ENCODE measurements at places on chromosomes 3 and 15. TPM values are rescaled to one million over a fixed set of nuclear protein-coding genes. Genes with fewer than 3 reads are reported as not detected.

DNA sequence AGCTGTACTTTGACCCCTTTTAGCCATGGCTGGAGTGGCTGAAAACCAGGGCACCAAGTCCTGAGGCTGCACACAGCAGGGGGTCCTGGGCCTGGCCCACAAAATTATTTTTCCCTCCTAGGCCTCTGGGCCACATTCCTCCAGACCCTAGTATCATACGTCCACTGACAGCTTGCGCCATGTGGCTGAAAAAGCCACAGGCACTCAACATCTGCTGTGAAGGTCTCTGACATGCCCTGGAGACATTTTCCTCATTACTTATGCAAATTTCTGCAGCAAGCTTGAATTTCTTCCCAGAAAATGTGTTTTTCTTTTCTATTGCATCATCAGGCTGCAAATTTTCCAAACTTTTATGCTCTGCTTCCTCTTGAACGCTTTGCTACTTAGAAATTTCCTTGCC, 239.0 kb downstream of the SQOR start:
- DNase-seq: no peak

DNA sequence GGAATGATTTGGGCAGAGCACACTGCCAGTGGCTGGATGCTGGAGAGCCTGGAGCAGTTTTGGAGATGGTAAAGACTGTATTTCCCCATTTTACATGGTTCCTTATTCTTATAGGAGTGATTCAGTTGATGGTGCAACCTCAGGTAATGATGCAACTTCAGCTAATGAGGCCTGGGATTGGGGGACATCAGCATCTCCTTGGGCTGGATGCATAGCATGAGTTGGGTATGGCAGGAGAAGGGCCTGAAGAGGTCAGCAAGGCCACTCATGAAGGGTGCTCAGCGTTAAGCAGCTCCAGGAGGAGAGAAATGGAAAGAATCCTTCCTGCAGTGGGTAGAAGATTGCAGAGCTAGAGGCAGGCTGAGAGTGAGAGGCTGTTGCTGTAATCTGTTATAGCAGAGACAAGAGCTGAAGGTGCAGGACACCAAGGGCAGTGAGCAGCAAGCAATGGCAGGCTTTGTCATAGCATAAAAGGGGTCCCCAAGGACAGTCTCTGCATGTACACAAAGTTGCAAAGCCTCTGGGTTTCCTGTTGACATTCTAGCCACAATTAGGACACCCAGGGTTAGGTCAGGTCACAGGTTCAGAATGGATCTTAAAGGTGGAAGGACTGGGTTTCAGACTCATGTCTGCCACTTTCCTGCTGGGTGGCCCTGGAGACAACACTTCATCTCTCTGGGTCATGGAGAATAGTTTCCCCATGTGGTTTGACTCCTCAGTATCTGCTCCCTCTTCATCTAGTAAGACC, 29.5 kb upstream of the SNRK start:
- no peak for DNase-seq

DNA sequence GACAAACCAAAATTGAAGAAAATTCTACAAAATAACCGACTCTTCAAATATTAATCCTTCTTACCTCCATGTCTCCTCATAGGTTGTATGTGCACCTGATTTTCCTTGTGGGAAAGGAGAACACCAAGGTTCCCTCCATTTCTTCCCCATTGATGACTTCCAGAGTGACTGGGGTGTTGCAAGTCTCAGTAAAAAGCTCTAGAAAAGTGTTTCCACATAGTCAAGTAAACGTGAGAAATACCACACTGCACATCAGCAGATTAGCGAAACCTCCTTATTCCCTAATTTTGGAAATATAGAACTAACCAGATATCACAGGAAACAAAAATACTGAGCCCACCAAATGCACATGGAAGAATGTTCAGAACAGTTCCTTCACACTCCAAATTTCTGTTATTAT, 4.9 kb upstream of the RPN1 start:
- DNase-seq: no peak

DNA sequence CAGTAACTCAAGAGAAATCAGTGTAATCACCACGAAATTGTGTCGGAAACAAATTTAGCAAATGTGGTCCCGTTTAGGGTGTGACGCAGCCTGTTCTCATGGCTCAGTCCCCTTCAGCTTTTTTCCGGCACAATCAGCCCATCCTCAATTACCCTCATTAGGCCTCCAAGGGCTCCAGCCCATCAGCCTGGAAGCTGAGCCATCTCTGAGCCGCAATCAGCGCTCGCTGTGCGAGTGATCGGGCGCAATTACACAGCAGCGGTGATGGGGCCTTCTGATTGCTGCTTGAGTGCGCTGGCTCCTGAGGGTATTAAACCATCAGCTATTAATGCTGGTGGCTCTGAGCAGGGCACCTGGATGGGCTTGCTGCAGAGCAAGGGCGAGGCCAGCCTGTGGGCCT, 55.6 kb downstream of the PLXNA1 start:
- DNase-seq: no peak

DNA sequence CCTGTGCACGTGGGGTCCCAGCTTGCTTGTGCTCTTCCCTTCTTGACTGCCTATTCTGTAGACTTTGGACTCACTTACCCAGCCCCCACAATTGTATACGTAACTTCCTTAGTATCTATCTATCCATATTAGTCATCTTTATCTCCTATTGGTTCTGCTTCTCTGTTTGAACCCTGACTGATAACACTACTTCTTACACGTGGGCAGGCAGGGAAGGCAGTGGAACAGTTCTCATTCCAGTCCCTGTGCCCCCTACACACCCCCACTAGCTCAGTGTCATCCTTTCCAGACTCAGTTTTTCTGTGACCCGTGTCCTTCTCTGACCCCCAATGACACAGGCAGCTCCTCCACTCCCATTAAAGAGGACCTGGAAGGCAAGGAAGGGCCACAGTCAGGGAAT, 74.2 kb upstream of the FBN1 start:
- DNase-seq: no peak

GRCh38 chr3:143832433-143832832, 15.8 kb downstream of the SLC9A9 start:
- DNase-seq: peak; percentile 65

DNA sequence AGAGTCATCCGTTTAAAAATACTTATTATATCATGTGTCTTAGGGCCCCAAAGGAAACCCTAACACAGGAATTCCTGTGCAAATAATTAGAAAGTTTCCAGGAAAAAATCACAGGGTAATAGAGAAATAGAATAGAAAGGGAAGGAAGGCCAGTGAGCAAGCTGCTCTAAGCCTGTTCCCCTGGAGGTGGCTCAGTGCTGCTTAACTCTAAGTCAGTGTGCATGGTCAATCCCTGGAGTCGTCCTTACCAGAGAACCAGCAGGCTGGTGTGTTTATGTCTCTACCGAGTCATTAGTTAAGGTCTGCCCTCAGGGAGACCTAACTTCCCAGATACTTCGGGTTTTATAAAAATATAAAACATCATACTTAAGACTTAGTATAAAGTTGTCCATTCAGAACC, 21.0 kb upstream of the MCF2L2 start:
- DNase-seq: no peak

GRCh38 chr3:114207768-114208167, 28.9 kb upstream of the DRD3 start:
- no peak for DNase-seq

- DNase-seq: no peak
These were observed 75.9 kb downstream of the CYP19A1 start for GRCh38 chr15:51262463-51262862.

DNA sequence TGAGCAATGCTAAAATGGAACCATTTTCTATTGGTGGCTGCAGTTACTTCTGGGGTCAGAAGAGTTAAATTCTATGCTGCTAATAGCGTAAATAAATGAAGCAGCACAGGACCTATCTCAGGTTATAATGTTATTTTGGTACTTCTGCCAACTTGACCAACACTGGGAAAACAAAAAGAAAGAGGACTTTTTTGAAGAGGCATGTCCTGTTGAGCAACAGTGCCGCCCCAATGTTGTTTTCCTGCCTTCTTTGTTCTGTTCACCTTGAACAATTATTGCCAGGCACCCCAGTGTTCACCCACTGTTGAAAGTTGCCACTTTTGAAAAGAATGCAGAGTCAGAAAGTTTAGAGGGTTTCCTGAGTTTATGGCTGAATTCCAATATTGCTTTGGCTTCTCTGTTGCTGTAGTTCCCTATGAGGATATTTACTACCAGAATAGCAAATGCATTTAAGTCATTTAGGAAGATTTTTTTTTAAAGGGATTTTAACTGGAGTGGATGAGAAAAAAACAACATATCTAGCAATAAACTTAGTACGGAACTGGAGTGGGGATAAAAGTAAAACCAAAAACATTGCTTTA, 679.0 kb upstream of the DPPA4 start:
- DNase-seq: no peak

- DNase-seq: no peak
These were observed 31.0 kb downstream of the CPA3 start for GRCh38 chr3:148896062-148896461.

DNA sequence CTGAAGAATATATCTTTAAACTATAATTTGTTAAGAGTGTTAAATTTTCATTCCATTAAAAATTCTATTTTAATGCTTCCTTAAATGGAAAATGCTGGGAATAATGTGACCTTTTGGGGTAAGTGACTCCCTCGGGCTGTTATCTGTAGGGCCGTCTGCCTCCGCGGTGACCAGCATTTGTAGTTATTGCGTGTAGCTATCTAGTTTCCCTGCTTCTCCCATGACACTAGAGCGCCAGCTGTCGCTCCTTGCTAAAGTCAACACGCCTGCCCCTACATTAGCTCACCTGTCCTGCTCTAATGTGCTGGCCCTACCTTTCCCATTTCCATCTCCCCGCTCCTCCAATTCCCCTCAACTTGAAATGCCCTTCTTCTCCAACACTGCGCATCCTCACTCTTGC, 12.4 kb upstream of the CHRM5 start:
- DNase-seq: no peak

- DNase-seq: no peak
These were observed 90.4 kb downstream of the ATG7 start for GRCh38 chr3:11362600-11362999.

GRCh38 chr3:72310419-72311380, 525.8 kb upstream of the PROK2 start:
- DNase-seq: no peak

- DNase-seq: no peak
These were observed 312.5 kb downstream of the SHQ1 start for GRCh38 chr3:72535772-72536171.

- DNase-seq: no peak
These were observed 293.5 kb upstream of the SUCLG2 start for GRCh38 chr3:67947808-67948508.

GRCh38 chr15:29743475-29743874, 78.8 kb downstream of the TJP1 start:
- no peak for DNase-seq

- no peak for DNase-seq
These were observed 299.6 kb upstream of the C2CD4B start for GRCh38 chr15:62464705-62465104.

GRCh38 chr3:2656806-2657777, 453.1 kb downstream of the IL5RA start:
- DNase-seq: no peak

DNA sequence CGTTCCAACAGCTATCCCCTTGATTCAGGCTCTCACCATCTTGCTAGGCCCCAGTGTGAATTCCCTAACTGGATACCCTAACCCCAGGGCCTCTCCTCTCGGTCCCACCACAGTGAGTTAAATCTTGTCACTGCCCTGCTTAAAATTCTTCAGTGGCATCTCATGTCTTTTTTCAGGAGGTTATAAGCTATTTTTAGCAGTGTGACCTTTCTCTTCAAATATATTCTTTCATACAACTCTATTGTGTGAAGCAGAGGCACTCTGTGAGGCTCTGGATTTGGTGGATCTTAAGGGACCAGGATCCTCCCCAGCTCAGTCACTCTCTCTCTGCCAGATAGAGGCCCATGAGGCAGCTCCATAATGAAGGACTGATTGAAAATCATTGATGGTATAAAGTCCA, 760.4 kb downstream of the NTRK3 start:
- no peak for DNase-seq

GRCh38 chr3:36741285-36741684, 23.1 kb downstream of the DCLK3 start:
- no peak for DNase-seq

DNA sequence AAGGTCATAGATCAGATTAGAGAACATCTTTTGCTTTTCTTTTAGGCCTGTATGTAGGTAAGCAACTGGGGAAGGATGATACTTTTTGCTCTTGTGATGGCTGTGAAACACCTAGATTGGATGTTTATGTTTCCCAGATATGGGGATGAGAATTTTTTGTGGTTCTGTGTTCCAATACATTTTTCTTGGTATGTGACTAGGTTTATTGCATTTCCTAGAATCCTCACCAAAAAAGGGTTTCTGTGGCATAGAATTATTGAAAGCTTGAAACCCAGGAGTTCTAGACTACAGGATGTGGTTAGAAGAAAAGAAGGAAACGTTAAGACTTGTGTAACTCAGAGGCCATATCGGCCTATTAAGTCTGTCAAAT, 25.8 kb downstream of the OXNAD1 start:
- no peak for DNase-seq

- no peak for DNase-seq
These were observed 11.1 kb downstream of the TMEM62 start for GRCh38 chr15:43144512-43144911.

DNA sequence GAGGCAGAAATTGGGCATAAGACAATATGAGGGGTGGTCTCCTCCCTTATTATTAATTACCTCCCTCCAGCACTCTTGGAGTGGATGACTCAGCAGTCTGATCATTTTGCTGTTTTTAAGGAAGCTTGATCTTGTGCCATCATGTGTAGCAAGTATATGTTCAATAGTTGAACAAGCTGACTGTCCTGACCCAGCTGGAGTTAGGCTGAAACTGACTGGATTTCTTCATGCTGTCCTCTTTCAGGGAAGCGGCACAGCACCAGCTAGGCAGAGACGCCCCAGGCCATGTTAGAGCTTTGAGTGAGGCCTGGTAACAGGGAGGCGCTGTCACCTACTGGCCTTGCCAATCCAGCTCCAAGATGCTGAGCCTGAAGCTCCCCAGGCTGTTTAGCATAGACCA, 54.4 kb upstream of the KIF23 start:
- DNase-seq: no peak

DNA sequence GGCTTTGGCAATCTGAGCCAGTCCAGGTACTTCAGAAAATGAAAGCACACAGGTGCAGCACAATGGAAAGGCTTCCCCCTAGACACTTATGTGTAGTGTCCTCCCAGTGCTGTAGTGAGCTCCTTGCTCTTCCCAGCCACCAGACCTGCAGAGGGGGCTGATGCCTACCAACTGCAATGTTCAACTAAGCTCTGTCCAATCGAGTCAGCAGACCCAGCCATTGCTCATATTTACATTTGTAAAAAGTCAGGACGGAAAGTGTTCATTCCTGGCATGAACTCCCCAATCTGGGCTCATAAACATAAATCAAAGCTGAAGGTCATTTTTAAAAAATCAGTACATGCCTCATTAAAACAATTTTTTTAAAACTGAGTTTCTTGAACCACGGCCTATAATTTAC, 73.0 kb downstream of the FOXP1 start:
- no peak for DNase-seq

- peak; percentile 31 for DNase-seq
These were observed 184.1 kb upstream of the TLE3 start for GRCh38 chr15:70281811-70282307.

The FAM43A gene
- total RNA-seq: 50.2 TPM

The MORC1 gene
- total RNA-seq: not detected

The CADPS gene
- total RNA-seq: not detected

The FANCD2OS gene
- total RNA-seq: not detected

The SLC9C1 gene
- total RNA-seq: not detected

The CYP19A1 gene
- not detected for total RNA-seq

The THPO gene
- not detected for total RNA-seq

The SPINK8 gene
- not detected for total RNA-seq

The AADAC gene
- not detected for total RNA-seq

The PLSCR5 gene
- total RNA-seq: not detected

The SNUPN gene
- 15.5 TPM for total RNA-seq

The LSM3 gene
- 15.1 TPM for total RNA-seq

The NR2E3 gene
- total RNA-seq: not detected

The C3orf49 gene
- total RNA-seq: not detected

The RBM5 gene
- 270 TPM for total RNA-seq

The CPNE4 gene
- not detected for total RNA-seq
